ENCODE measurements at places on chromosomes 3 and 15.

DNA sequence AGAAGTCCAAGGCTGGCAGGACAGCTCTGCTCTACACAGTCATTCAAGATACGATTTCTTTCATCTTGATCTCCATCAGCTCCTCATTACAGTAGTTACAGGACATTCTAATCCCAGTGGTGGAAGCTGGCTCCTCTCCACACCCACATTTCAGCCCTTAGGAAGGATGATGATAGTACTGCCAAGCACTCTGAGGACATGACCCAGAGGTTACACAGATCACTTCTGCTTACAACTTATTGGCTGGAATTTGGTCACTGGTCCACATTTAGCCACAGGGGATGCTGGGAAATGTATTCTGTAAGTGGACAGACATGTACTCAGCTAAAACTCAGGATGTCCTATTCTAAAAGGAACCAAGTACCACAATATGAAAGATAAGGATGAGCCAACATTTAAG, 77.1 kb downstream of the IQCH start:
- no peak for DNase-seq

GRCh38 chr3:81869382-81869781, 107.9 kb upstream of the GBE1 start:
- DNase-seq: no peak

GRCh38 chr15:41982133-41982930, 10.0 kb upstream of the EHD4 start:
- no peak for DNase-seq

- DNase-seq: no peak
Measured at GRCh38 chr3:122349171-122349570, 24.1 kb downstream of the CSTA start.

- DNase-seq: no peak
Measured at GRCh38 chr3:112682361-112682760, 41.4 kb upstream of the CCDC80 start.

GRCh38 chr15:92304223-92304975, 89.3 kb upstream of the ST8SIA2 start:
- no peak for DNase-seq

DNA sequence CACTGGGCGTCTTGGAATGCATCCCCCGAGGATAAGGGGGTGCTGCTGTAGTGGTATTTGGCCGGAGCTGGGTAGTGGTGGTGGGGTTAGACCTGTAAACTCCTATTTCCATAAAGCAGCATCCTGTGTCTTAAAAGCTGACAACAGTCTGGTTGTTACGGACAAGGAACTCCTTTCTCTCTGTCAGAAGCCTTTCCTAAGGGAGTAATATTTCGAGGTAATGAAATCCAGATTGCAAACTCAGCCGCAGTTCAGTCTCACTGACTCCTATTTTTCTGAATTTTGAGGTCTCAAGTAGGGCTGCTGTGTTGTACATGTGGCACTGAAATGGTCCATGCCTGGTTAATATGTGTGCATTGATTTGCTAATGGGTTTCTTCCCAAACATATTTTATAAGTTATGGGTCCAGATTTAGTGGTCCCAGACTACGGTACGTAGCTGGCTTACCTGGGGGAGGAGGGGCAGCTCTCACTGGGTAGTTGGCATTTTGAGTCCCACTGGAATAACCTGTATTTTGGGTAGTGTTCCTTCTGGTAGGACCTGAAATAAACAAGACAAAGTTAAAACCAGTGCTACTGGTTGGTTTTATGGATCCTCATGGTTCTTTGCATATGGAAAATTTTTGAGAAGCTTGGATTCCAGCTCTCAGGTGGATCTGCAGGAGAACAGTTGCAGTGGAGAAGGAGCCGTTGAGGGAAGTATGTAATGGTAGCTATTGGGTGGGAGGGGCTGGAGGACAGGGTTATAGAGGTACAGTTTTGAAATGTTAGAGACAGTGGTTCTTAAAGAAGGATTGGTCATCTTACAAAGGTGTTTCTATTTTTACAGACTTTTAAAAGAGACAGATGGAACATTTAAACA, 48.6 kb upstream of the LDHAL6B start:
- DNase-seq: no peak

DNA sequence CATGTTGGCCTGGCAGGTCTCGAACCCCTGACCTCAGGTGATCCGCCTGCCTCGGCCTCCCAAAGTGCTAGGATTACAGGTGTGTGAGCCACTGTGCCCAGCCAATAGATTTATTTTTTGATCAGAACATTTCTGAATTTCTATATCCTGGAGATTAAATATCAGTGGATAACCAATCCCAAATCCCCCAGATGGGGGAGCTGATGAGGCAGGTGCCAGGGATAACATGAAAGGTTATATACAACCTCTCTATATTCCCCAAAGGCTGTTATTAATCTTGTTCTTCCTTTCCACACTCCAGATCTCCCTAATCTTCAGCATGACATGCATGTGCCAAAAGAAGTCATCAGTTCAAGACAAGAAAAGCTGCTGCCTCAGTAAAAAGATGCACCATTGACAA, 112.3 kb downstream of the WDR76 start:
- DNase-seq: no peak

DNA sequence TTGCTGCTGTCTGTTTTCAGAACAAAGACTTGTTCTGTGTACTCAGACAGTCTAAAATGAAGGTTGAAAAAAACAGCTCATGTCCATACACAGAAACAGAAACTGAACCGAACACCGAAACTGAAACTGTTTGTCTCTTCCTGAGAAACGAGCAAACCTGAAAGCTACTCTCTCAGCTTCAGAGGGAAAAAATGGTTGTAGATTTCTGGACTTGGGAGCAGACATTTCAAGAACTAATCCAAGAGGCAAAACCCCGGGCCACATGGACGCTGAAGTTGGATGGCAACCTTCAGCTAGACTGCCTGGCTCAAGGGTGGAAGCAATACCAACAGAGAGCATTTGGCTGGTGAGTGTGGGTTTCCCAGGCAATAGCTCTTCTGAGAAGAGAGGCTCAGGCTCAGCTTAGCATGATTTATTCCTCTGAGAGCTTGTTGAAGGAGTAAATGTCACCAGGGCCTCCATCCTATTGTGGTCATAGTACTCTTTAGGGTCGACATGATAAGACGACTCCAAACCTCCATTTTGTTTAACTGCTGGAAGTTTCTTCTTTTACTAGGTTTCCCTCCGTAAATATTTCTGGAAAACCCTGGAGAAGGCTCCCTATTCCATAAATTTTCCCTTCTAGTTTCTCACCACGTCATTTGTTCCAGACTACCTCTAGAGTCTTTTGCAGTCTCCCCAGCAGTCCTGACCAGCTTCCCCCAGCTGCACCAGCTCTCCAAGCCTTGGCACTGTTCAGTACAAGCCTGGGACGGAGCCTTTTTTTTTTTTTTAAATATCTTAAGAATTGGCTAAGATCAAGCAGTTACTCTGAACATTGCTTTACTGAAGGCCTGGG, at the start of gene RTP4:
Gene RTP4 (plus strand): TSS at position 135 of the 838 bp plus-strand sequence. CDS start 57 bp downstream, at position 192.
- DNase-seq: no peak

- no peak for DNase-seq
Measured at GRCh38 chr15:40253167-40253790, 14.4 kb downstream of the PAK6 start.

DNA sequence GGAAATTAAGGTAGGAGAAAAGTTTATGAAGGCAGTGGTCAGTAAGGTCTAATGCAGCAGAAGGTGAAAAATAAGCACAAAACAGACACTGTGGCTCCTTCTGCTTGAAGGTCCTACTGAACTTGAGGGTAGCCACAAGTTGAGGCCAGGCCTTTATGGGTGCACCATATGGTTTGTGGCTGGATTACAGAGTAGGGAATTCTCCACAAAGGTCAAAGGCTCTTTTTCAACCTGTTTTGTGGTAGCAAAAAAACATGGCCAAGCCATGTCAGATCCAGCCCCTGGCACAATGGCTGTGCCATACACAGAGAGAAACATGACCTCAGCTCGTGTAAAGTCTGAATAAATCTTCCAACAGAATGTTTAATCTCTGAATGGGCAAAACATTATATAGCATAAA, 214.0 kb downstream of the SATB1 start:
- DNase-seq: no peak

DNA sequence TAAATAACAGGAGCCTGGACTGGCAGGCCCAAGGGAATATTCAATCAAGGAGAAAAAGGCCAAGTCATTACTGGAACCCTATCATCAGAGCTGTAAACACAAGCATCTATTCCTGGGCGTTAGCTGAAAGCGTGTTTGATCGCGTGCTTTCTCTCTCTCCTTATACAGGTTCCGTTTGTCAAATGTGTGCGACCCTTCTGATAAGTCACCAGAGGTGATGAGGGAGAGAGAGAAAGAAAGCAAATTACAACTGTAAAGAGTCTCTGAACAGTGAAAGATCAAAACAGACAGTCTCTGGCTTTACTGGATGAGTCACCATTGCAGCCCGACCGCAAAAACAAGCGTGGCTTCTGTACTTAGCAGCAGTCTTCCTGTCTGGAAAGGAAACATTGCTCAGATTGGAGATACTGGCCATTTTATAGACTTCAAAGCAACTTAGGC, 39.5 kb upstream of the TPRG1 start:
- no peak for DNase-seq

DNA sequence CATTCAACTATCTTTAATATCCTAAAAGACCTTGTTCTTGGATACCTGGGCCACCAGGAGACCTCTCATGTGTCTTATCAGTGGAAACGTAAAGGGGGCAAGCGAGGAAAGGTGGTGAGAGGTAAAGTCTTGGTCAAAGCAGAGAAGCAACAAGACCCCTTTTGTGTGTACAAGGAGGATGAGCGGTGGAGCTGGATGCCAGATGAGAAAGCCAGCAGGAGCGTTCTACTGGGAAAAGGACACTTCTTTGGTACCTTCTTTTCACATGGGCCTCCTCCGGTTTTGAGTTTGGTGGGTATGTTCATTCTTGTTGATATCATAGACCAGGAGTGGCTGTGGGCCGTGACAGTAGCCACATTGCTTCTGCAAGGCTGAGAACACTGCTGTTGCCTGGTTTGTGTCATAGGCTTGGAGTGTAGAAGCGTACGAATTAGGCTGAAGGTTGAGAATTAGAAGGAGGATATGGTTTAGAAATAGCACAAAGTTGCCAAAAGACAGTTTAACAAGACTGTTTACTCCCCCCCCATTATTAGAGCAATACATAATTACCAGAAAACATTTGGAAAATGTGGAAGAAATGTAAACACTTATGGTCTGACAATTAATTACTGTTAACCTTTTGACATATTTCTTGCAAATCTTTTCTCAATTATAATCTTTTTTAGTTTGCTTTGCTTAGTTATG, 46.8 kb upstream of the VILL start:
- no peak for DNase-seq

- DNase-seq: no peak
Measured at GRCh38 chr15:98083203-98083910, 122.9 kb downstream of the ARRDC4 start.

DNA sequence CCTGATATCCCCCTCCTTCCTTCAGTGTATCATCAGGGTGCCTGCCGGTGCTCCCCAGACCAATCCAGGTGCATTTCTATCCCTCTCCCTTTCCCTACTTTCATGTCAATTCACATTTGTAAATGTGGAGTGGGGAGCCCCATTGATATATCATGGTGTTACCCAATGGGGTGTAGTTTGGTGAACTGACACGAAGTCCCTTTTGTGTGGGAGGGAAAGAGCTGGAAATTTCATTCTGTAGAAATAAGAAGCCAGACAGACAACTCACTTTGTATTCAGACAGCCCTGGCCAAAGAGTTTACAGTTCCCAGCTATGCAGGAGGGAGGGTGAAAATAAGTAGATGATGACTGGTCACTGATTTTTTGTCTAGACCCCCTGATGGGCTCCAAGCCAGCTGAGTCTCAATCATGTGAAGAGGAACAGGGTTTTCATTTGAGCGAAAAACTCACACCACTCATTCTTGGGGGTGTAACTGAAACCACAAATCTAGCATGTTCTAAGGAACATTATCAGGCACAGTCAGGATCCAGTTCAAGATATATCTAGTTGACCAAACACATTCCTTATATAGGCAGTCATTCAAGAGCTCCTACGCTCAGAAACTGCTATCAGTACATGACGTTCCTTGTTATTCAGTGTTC, 58.9 kb downstream of the LMCD1 start:
- no peak for DNase-seq

- no peak for DNase-seq
Measured at GRCh38 chr3:111325160-111325718, 216.8 kb upstream of the CD96 start.

DNA sequence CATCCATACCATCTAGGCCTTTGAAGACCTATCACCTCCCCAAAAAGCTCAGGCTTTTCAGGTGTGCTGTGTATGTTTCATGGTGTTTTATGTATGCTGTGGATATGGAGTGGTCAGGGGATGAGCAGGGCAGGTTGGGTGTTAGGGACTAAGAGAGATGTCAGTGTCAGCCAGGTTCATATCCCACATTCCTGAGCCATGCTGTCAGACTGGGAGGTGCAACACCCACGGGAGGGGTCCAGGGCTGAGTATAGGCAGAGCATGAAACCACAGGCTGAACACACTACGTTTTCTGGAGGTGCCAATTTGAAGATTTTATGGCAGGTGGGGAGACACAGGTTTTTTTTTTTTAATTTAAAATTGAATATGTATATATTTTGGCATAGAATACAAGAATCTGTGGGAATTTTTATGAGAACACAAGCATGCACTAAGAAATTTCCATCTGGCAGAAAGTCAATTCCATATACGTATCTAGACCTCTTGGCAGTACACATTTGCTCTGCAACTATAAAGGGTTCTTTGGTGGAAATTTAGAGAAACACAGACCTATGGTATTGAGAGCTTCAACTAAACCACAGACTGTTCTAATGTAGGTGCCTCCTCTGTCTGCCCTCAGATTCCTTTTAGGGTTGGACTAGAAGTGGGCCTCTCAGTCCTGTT, 101.9 kb upstream of the RNU6-1 start:
- no peak for DNase-seq

GRCh38 chr3:45774581-45775521, 21.5 kb downstream of the SLC6A20 start:
- no peak for DNase-seq

- DNase-seq: no peak
Measured at GRCh38 chr15:89836267-89837133, 21.8 kb upstream of the ANPEP start.

Data from nephron progenitor cell (in vitro differentiated cells).